ENCODE measurements at places on chromosomes 13 and 19.
A peak's percentile ranks its signal among the peaks of the same experiment; 100 is the strongest.

- peak; percentile 63 for DNase-seq
These were observed 54.6 kb downstream of the TRPM4 start for GRCh38 chr19:49212016-49212701.

DNA sequence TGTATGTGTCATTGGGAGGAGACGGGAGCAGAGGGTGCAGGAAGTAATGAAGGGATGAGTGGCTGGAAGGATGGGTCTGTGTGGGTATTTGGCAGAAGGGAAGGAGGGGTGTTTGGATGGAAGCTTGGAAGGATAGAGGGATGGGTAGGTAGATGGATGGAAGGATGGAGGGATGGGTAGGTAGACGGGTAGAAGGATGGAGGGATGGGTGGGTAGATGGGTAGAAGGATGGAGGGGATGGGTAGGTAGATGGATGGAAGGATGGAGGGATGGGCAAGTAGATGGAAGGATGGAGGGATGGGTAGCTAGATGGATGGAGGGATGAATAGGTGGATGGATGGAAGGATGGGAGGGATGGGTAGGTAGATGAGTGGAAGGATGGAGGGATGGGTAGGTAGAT is 41.7 kb upstream of the EHD2 start:
- DNase-seq, result no peak

GRCh38 chr13:81058211-81058915 is 717.4 kb upstream of the SPRY2 start:
- no peak for DNase-seq

GRCh38 chr19:55178781-55179599 is 1.1 kb downstream of the SYT5 start:
- peak; percentile 85 for DNase-seq

DNA sequence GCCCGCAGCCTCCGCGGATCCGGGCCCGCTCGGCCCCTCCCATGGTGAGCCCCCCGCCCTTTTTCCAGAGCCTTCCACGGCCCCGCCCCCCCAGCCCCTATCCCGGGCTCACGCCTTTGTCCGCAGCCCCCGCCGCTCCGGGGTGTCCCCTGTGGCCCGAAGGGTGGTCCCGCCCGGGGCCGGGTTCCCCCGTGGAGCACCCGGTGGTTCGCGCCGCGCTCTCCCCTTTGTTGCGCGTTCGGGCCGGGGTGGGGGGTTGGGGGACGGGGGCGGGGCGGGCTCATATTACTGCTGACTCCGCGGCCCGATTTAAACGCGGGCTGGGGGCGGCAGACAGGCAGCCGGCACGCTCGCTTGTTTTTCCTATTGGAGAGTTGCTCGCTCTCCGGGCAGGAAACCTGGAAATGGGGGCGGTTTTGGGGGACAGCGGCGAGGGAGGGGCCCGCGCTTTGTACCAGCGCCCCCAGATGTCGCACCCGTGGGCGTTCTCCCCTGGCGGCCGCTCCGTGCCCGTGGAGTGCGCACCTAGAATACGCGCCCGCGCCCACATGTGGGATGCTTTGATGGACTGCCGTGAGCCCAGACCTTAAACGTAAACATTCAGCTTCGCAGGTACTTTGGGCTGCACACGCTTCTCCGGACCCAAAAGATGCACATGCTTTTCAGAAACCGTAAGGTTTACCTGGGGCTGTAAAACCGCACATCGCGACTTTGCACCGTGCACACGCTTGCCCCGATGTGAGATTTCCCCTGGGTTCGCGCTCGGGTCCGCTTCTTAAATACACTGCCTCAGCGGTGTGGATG is 699 bp downstream of the PTOV1 start:
- DNase-seq, result no peak

DNA sequence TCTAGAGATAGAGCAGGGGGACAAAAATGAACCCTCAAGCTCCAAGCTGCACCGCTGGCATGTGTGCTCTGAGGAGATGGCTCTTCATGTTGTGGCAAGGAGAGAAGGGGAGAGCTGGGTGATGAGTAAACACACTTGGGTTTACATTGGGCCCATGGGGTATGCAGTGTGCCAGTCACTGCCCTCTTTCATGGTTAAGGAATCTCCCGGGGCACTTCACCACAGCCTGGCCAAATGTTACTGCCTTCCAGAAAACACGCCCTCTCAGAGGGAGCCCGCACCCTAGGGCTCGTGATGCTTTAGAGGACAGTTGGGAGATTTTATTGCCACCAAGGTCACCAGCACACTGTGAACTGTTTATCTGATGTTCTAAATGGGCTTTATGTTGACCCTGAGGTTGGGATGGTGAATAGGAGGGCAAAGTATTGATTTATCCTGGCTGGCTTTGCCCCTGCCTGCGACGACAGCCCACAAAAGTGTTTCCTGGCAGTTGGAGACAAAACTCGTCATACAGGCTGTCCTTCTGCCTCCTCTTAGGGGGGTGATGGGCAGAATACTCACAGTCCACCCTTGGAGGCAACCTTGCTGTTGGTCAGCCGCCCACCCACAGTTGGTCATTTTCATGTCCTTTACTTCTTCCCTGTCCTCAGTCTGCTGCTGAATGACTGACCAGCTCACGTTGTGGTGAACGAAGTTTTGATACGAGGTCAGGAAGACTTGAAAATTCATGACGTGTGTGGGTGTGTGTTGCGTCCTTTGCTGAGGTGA is 156.9 kb downstream of the STK24 start:
- no peak for DNase-seq

Measured in NCI-H526 (cell line).